ENCODE measurements at places on chromosomes 2 and 18.

- DNase-seq, result no peak
Measured at GRCh38 chr2:121398853-121399252, 113.9 kb upstream of the TFCP2L1 start.

- no peak for DNase-seq
Measured at GRCh38 chr2:44197816-44198215, 29.1 kb downstream of the PPM1B start.

GRCh38 chr2:98070081-98070480, 16.9 kb upstream of the VWA3B start:
- DNase-seq, result no peak

DNA sequence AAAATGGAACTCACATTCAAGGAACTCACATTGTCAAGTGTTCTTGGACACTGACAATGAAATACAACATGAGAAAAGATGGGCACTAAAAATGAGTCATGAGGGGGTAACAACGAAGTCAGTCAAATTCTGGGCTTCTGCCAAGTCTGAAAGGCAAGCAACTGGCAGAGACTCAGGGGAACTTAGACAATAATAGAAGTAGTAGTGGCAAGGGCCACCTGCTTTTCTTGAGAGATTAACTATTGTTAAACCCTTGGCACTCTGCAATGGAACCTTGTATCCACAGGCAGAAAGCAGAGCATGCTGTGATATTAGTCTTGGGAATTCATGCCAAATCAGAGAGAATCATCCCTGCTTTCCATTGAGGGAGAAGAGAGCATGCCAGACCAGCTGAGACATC, 382.6 kb upstream of the CDH2 start:
- no peak for DNase-seq

DNA sequence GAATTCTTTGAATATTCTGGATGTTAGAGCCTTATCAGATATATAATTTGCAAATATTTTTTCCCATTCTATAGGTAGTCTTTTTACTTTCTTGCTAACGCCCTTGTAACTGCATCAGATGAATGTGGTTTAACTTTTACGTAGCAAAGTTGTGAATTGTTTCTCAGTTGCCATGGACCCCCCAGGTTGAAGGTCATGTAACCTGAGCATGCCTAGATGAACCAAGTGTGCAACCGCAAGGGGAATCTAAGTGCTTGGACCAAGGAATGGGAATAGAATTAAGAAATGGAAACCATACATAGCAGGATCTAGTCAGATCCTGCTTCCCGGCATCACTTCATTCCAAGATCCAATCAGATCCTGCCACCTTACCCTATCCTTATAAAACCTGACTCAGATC, 65.1 kb upstream of the TNP1 start:
- DNase-seq, result no peak

- no peak for DNase-seq
Measured at GRCh38 chr2:161170958-161171932, 11.0 kb downstream of the TANK start.

- no peak for DNase-seq
Measured at GRCh38 chr2:127560931-127561280, 25.4 kb downstream of the MYO7B start.

DNA sequence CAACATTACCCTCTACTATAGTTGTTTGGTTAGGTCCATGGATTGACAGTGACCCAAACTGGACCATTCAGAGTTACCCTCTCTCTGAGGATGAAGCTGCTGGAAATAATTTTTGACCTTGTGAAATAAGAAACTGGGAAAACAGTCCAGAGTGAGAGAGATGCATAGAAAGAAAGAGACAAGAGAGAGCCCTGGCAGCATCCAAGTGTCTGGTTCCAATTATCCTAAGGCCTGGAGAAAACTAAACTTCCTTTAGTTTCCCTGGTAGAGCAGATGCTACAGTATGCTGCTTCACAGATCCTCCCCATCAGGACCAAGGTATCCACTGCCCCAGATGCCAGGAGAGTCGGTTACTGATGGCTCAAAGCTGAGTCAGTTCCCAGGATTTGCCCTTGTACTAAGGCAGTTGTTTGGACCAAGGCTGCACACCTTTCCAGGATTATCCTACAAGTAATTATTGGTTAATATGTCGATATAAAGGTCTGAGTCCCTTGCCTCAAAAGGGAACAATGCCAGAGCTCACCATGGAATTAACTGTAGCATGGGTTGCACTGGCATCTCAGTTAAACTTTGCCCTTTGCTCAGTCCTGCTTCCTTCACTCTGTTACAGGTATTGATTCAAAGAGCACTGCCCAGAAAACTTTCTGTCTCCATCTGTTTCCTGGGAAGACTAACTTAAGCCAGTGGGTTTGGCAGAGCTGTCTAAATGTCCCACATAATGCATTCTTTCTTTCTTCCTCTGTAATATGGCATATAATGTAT, 14.6 kb upstream of the CHN1 start:
- no peak for DNase-seq

DNA sequence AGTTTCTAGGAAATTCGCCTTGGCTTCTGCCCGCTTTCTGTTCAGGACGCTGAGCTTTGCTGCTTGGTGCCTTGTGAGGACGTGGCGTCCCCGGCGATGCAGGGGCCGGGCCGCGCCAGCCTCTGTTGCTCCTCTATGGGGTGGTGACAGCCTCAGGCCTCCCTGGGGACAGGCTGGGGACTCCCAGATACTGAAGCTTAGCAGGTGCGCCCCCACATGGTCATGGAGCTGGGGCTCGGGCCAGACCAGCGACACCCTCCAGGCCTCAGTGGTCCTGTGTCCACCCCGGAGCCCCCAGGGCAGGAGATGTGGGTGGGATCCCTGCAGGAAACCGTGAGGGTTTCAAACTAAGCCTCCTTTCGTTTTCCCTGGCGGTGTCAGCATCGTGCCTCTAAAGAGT, 29.2 kb downstream of the KCNG2 start:
- DNase-seq, result no peak

DNA sequence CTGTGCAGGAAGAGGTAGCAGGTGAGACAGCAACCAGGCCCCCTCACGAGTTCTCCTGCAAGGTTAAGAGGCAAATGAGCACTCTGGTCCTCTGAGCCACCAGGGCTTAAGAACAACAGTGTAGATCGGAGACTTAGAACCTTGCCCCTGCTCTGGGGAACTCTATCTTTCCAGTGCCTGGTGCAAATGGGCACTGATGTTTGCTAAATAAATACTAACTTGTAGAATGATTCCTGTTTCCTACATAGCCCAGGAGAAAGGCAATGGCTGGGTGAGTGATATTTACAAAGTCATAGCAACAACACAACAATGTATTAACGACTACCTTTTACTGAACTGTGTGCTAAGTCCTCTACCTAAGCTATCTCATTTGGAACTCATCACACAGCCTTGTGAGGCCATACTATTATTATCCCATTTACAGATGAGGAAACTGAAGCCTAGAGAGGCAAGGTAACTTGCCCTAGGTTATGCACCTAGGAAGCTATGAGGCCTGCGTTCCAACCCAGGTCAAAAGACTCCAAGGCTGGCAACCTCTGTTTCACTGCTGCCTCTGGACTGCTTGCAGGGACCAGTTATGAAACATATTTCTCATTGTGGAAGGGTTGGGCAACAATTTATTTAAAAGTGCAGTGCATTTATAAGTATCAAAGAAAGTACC, 4.3 kb downstream of the ATP8B1 start:
- no peak for DNase-seq

GRCh38 chr2:45123521-45124191, 114.4 kb upstream of the SIX2 start:
- DNase-seq, result no peak

DNA sequence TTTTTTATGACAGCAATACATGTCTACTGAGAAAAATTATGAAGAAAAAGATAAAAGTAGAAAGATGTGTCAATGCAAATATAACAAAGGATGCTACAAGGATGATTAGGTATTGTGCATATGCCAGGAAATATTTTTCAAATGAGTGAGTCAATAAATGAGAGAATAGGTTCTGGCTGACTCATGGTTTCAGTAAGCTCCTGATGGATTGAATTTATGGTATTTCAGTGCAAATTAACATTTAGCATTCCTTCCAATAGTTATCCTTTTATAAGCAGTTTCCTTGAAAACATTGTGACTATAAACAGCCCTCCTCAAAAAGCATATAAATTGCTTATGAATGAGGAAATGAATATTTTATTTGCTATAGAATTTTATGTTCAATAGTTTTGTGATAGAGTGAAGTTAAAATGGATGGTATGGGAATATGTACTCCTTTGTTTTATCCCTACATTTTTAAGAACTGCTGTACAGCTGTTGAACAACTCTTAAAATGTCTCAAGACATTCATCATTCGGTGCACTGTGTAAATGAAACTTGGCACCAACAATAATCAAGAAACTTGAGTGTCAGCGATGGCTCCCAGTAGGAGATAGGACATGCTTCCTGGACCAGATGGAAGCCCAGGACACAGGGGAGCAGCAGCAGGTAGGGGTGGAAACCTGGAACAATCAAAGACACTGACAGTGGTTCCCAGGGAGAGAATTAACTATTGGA, 144.7 kb downstream of the PMAIP1 start:
- no peak for DNase-seq

- DNase-seq, result no peak
Measured at GRCh38 chr2:234334151-234334550, 162.7 kb downstream of the ARL4C start.

- no peak for DNase-seq
Measured at GRCh38 chr18:58670404-58671110, 708 bp upstream of the MALT1 start.

DNA sequence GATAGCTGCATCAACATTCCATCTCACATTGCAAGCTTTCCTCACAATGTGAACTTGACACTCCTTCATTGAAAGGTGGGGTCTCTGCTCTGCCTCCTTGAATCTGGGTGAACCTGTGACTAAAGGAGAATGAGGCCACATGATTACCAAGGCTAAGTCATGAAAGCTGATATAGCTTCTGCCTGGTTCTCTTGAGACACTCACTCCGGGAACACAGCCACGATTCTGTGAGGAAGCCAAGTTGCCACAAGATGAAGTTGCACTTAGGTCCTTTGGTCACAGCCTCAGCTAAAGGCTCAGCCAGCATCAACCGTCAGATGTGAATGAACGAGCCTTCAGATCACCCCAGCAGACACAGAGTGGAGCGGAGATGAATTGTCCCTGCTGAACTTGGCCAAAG, 94.7 kb upstream of the FAM136A start:
- DNase-seq, result no peak

DNA sequence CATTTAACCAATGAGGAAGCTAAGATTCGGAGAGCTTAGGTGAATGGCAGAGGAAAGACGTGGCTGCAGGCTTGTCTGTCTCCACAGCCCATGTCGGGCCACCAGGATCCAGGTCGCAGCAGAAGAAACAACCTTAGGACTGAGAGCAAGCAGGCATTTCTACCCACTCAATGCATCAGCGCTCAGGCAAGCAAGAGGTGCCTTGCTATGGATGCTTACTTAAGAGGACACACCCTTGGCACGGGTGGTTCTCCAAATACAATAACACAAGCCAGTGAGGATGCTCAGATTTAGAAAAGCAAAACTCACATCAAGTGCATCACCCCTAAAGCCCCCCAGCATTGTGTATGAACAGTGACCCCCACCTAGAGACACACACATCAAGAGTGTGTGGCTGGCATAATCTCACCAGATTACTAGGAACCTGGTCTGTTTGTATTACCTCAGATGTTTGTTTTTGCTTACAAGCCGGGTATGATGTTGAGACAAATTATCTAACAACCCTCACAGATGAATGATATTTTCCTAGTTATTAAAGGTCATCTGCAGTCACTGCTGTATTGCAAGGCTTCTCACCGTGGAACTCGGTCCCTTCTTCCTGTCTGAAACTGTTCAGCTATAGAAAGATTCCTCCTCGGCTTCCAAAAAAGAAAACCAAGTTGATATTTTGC, 34.2 kb upstream of the NPAS2 start:
- peak; percentile 67 for DNase-seq

GRCh38 chr18:48126240-48126639, 195.8 kb upstream of the SMAD2 start:
- no peak for DNase-seq

DNA sequence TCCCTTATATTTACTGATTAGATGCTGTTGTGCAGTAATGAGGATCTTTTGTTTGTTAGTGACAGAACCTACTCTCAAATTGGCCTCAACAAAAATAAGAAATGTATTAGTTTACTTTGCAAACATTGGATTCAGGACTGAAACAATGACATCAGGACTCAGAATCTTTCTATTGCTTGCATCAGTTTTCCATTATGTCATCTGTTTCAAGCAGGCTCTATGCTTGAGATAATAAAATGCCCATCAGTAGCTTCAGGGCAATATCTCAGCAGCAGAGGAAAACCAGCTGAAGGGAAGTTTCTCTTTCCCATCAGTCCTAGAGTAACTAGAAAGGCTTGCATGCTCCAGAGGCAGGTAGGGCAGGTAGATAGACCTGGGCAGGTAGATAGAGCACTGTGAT, 375.5 kb upstream of the SLC8A1 start:
- DNase-seq, result peak; percentile 7

DNA sequence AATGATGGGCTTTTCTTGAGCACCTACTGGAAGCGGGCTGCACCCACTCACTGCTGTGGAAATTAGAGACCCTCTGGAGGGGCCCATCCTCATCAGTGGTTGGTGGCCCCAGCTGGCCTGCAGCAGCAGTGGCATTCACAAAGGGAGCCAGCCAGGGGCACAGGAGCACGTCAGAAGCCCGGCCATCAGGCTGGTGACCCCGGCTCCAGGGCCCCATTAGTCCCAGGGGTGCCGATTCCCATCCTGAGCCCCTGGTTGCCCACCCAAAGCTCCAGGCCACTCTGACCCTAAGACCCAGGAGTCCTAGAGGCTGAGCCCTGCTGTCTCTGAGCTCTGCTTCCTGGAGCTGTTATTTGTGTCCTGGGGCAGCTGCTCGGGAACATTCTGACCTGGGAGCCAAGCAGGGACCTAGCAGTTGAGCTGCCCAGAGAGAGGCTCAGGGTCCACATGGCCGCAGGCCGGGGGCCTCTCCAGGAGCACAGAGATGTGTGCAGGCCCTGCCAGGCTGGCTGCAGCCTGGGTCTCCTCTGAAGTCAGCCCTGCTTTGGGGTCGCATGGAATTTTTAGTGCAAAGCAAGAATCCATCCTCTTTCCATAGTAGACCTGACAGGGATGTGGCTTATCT, 207.2 kb downstream of the KLHL29 start:
- no peak for DNase-seq

DNA sequence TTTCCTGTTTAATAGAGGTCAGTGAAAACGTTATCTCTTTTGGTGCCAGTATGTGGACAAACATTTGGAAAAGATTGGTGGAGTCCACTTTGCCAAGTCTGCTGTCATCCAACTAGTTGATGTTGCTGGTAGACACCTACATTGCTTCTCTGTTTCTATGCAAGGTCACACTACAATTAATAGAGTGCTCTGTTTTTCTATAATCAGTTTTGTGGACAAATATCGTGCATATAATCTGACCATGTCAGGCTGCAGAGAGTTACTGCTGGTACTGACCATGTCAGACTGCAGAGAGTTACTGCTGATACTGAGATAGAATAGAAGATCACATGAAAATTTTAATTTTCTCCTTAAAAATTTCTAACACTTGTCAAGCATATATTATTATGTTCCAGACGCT, 603.3 kb downstream of the TSN start:
- DNase-seq, result no peak

- DNase-seq, result no peak
Measured at GRCh38 chr2:197571627-197572271, 55.9 kb downstream of the MOB4 start.
